Suprapubic skin (tissue), 4 donors: ENCODE measurements at places on chromosomes 4 and X.

DNA sequence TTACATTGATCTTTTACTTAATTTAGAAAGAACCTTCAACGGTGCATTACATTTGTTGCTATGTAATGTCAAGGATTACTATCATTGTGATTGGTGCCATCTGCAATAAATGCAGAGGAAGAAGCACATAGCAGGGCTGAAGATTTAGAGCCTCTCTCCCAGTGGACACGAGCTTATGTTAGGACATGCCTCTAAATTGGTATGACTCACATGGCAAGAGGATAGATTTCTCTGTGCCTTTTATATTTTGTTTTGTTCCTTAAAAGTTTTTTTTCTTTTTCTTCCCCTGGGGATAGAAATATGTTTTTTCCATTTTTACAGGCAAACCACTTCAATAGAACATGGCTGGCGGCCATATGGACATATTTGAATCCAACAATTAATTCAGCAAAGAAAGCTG lies 205.0 kb upstream of the HAND2 start:
- no peak for DNase-seq

DNA sequence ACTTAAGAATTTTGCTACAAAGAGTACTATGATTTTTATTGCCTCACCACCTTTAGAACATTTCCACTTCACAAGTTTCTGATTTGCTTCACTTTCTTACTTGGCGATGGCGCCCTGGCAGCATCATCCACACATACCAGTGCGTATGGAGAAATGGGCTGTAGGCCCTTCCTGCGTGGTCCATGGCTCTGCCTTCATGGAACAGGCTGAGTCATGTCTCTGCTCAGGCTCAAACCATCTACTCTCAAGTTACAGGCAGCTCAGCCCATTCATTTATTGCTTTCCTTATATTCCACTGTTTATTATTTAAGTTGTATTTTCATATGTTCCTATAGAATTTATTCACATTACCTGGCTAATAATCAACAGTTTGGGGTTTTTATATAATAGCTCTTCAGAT lies 21.1 kb downstream of the CASP3 start:
- DNase-seq = no peak

GRCh38 chr4:138841343-138841742 lies 174.2 kb upstream of the NOCT start:
- no peak for DNase-seq

- no peak for DNase-seq
These were observed 138.6 kb downstream of the AMELX start for GRCh38 chrX:11431786-11432185.

- DNase-seq = peak; percentile 75
These were observed at the start of gene LIMCH1 for GRCh38 chr4:41538017-41538733. Gene LIMCH1, plus strand, starts transcription at chr4:41538157. Its CDS starts 67,839 bp downstream, at chr4:41605996.

DNA sequence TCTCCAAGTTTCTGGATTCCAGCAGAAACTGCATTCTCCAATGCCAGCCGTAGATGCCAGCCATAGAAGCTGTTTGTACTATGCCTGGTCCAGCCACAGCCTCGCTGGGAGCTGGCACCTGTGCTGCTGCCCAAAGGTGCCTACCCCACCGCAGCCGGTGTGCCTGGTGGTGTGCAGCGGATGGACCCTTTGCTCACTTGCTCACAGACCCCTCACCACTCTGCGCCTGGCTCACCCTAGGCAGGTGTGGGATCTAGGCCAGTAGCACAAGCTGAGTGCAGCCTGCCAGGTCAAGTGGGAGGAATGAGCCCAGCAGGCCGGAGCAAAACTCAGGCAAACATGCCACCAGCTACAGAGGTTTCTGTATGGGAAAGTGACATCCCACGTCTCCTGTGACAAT lies 463.2 kb downstream of the ADGRL3 start:
- DNase-seq = peak; percentile 37

DNA sequence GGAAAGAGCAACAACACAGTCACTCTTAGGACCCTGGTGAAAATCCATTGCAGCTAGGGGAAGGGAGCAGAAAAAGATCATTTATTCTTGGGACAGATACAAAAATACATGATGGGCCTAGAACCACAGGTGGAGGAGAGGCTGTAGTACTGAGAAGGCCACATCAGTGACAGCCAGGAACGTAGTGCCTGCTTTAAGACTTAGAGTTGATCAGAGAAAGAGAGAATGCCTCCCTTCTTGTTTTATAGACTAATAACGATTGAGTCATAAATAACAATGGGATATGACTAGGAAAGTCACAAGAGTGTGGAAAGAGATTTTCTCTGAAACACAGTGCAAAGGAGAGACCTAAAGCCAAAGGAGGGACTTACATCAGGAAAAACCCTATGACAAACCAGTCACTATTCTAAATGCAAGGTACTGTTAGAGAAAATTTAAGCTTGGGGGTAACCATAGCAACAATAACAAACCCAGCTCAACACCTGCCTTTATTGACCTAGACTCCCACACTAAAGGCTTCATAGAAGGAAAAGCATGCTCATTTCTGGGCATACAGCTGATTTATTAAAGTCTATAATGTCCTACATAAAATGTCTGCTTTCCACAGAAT lies 1015.0 kb upstream of the GRID2 start:
- DNase-seq = no peak

DNA sequence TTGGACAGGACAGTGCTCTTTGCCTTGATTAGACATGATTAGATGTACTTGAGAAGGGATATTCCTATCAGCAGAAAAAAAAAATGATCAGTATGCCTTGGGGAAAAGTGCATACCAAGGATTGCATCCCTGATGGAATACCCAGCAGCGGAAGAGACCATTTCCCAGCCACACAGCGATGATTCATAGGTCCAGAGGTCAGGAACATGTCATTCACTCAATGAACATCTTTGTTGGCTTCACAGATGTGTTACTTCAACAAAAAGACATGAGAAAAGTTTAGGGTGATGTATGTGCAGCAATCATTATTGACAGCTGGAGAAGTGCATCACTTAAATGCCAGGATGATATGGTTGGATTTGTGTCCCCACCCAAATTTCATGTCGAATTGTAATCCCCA lies 293.5 kb downstream of the ZNF674 start:
- DNase-seq = no peak

DNA sequence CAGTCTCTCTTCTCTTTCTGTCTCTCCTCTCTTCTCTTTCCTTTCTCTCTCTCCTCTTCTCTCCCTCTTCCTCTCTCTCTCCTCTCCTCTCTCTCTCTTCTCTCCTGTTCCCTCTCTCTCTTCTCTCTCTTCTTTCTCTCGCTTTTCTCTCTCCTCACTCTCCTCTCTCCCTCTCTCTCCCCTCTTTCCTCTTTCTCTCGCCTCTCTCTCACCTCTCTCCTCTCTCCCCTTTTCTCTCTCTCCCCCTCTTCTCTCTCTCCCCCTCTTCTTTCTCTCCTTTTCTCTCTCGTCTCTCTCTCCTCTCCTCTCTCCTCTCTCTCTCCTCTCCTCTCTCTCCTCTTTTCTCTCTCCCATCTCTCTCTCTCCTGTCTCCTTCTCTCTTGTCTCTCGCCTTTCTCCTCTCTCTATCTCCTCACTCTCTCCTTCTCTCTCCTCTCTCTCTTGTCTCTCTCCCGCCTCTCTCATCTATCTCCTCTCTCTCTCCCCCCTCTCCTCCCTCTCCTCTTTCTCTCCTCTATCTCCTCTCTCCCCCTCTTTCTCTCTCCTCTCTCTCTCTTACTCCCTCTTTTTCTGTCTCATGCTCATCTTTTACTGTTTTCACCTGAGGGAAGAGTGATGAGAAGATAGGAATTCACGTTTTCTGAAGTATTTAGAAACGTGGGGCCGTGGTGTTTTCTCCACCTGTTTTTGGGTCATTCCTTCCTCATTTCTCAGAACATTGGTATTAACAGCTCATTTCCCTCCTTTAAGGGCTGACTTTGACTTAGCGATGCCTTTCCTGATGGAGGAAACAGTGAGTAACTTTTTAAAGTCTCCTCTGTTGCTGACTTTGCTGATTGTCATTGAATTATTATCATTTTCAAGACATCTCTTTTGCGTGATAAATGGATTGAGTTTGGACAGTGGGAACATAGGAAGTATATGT lies 80.6 kb upstream of the CD99 start:
- no peak for DNase-seq

GRCh38 chr4:142959173-142959572 lies 113.1 kb upstream of the INPP4B start:
- no peak for DNase-seq

- no peak for DNase-seq
These were observed 26.0 kb downstream of the ADD1 start for GRCh38 chr4:2869659-2870058.

DNA sequence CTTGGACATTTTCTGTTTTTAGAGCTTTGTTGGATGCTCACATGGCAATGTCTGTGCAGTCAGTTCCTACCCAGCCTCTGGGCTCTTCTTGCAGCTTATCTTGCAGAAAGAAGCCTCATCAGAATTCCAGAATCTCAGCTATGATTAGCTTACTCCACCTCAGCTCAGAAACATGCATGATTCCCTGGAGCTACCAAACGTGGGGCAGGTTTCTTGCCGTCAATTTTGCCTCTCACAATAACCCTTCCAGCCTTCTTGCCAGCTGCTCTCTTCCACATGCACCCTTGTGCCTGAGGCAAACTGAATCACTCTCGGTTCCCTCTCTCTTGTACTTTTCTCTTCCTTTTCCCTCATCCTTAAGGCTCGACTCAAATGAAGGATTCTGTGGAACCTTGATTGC lies 141.4 kb downstream of the PTTG2 start:
- no peak for DNase-seq

DNA sequence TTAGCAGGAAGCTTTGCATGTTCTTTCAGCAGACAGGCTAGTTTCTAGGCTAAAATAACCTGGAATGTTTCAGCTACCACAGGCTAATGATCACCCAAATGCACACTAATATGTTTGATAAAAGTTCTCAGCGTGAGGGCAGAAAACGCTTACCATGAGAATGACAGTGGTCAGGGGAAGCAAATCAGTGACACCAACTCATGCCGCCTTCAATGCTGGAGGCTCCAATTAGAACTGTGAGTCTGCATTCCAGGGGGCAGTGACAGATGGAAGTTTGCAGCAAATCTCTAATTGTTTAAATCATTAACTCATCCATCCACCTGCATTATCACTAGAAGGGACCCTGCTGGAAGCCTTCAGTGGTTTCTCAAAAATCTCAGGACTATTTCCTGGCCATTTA lies 43.2 kb downstream of the ANOS1 start:
- DNase-seq = no peak

- DNase-seq = no peak
These were observed 120.4 kb downstream of the CT47B1 start for GRCh38 chrX:120755066-120755846.

DNA sequence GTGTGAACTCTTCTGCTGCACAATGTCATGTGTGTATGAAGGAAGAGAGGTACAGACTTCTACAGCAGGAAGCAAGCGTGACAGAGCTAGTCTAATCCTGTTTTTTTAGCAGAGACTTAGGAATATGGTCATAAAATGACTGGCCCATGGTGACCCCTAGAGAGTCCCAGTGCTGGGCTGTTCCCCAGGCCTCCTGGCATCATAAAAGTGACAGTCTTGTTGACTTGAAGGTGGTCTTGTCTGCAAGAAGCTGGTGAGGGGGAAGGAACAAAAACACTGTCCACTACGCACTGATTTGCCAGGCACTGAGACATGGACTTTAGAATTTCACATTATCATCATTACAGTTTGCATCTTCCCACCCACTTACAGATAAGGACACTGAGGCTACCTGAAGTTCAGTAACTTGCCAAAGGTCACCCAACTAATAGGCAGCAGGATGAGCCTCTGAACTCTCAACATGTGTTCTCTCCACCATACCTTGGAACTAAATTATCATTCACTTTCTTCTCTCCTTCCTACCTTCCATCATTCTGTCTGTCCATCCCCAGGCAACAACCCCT lies 63.0 kb downstream of the HADH start:
- no peak for DNase-seq

DNA sequence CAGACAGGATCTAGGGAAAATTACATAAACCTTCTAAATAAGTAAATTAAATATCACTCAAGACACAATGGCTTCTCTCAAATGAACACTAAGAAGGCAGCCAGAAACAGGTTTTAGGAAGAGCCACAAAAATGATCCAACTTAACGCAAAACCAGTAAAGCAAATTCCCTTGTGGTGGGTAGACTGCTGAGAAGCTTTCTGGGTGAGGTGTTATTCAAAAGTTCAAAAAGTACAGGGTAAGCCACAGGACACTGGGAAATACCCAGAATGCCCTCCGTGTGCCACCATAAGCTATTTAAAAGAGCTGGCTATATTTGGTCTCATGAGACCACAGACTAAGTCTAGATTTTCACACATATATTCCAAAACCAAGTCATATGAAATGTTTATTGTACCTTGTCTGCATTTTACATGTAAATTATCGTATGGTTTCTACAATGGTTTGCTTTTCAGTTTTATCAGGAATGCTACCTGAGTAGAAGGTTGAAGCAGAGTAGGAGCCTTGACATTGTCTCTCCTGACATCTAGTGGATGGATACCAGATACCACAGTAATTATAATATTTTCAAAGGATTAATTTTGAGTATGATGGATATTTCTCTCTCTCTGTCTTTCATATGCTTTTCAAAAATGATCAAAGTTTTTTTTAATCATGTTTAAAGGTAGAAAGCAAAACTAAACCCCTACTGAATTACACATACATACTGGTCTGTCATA lies 109.3 kb upstream of the KLHL13 start:
- DNase-seq = no peak
